ENCODE measurements at places on chromosomes 4 and X.

DNA sequence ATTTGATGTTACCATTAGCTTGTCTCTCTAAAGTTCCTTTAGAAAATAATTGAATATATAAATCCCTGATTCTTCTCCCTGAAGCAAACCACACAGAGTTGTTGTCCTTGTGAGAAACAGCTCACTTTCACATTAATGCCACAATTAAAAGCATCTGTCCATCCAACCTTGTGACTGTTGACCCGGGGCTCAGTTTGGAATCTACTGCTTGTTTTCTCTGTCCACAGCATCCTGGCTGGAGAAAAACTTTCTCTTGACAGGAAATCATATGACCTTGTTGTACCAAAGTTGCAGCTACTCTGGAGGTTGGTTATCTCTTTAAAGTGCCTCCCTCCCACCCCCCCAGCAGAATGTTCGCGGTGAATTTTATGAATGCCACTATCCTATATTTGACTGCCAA, 3.1 kb downstream of the PRKG2 start:
- DNase-seq = no peak

- no peak for DNase-seq
These were observed 152.4 kb downstream of the STAG2 start for GRCh38 chrX:124113621-124114600.

DNA sequence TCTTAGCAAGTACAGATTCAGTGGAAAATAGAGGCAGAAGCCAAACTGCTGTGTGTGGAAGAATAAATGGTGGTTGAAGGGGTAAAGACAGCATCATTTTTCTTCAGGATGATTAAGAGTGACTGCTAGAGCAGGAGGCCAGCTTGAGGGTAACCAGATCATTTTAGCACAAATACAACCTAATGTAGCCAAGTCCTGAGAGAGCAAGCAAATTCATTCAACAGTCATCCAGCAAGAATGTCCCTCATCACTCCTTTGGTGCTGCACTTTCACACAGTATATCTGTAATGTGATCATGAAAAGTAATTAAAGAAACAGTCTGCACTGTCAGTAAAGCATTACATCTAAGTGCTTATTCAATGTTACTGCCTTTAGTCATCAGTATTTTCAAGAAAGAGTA, 44.8 kb downstream of the NPFFR2 start:
- DNase-seq = no peak

DNA sequence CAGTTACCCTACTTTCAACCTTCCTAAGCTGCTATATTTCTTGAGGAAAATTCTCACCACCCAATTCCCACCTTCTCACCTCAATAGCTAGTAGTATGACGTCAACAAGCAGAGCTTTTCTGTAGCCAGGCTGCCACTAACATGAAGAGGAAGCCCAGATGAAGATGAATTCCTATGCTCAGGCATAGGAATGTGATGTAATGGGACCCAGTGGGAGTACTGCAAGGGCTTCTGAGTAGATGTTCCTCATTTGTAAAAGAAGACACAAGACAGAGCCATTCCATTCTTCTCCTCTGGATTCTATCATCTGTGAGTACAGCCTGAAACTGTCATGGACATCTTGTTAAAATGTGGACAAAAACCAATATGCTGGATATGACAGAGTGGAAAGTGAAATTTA, 81.6 kb upstream of the KLF3 start:
- no peak for DNase-seq

GRCh38 chr4:72591547-72592454, 22.8 kb upstream of the ADAMTS3 start:
- no peak for DNase-seq

GRCh38 chr4:128770807-128771206, 38.7 kb upstream of the JADE1 start:
- no peak for DNase-seq

- DNase-seq = peak; percentile 84
These were observed 707 bp upstream of the UNC5C start for GRCh38 chr4:95549246-95550114.

DNA sequence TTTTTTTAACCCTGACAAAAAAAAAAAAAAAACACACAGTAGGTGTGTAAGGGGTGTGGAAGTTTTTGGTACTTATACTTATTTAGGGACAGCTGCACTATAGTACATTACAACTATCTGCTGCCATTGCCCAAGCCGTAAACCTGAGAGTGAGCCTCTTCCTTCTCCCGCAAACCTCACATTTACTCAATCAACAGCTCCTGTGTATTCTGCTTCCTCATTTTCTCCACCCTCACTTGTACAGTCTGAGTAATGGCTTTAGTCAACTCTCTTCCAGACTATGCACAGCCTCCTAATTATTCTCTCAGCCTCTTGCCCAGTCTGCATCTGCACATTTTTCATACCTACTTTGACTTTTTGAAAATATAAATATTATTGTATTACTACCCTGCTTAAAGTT, 362.0 kb downstream of the ADAM29 start:
- DNase-seq = no peak

DNA sequence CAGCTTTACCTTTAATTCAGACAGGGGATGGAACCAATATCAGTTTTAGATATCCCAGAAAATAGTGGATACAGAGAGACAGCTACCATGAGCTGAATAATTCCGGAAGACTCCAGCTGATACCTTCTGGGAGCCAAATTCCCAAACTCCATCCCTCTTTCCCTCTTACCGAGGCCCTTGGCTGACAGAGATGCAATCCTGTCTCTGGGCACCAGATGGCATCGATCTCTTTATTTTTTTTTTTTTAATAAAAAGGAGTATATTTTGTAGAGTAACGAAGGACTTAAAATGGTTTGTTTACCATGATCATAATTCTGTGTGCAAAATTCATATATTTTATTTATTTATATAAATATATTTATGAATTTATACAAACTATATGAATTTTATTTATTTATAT, 31.0 kb downstream of the RAB40A start:
- no peak for DNase-seq

DNA sequence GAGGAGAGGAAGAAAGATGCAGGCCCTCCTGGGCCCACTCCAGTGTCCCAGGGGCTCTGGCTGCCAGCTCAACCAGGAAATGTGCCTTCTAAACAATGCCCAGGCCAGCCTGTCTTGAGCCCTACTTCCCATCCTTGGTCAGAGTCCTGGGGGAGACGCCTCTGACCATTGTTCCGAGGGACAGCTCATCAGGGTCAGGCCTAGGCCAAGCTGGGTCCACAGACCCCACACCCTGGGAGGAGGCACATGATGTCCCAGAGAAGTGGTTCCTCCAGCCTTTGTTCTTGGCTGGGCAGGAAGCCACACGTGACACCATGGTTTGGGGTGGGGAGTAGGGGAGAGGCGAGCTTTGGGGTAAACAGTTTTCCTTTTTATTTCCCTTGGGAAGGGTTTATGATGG, 102.5 kb downstream of the EFNB1 start:
- no peak for DNase-seq

GRCh38 chr4:93475730-93476129, 352.8 kb upstream of the ATOH1 start:
- DNase-seq = no peak

DNA sequence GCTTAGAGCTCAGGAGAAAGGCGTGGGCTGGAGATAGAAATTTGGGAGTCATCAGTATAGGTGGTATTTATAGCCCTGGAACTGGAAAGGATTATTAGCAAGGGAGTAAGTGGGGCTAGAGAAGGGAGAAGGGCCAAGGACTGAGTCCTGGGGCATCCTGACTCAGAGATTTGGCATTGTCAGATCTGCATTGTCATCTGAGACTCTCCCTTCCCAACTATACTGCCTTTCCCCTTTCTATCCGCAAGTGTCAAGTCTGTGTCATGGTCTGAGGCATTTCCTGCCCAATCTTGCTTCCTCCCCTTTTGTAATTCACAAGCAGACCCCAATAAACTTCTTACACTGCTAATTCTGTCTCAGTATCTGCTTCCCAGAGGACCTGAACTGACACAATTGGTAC, 24.4 kb upstream of the SLC25A43 start:
- no peak for DNase-seq

DNA sequence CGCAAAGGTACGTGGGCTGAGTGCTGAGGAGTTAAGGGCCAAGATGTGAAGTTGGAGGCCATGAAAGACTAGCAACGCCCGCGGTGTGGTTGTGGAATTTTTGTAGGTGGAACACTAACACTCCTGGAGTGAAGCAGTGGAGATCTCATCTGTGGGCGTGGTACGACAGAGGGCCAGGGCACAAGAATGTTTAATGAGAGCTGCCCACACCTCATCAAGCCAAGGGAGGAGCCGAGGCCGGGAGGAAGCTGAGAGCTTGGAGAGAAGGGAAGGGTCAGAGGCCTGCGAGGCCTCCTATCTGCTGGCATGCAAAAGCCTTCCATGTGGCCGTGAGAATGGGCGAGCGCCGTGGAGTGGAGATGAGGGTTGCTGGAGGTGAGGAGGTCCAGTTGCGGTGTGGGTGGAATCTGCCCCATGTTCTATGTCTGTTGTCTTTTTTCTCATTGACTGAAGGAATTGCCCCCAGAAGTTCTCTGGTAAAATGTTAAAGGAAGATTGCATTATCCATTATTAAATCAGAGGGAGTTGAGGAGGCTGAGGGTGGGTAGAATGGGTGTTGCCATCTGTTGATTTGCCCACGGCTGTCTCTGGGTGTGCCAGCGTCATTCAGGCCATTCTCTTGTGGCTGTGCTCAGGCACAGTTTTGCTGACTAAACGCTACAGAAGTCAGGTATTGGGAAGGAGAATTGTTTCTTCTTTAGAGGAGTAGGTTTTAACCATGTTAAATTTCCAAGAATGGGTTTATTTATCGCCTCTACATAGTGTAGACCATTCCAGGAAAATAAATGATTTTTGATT, 19.8 kb downstream of the SNX25 start:
- DNase-seq = no peak

DNA sequence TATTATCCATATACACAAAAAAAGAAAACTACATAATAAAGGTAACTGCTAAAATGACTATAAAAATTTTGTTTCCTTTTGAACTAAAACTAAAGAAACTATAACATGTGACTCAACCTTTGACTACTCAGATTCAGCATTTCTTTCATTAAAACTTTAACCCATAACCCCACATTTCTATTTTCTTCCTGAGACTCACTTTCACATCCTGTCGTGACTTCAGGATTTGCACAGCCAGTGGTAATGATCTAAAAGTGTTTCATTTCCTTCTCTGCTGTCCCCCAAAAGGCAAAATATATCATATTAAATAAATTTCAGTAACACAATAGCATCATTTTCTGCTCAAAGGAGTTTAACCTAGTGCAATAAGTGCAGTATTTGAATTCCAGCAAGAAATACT, 1022.4 kb upstream of the DIAPH2 start:
- DNase-seq = no peak

GRCh38 chr4:8837181-8837841, 34.3 kb downstream of the HMX1 start:
- DNase-seq = peak; percentile 31

Data from right forelimb (tissue), 1 donor.